ENCODE measurements at places on chromosomes 16 and 17. TPM values are rescaled to one million over a fixed set of nuclear protein-coding genes. Genes with fewer than 3 reads are reported as not detected.
A peak's percentile ranks its signal among the peaks of the same experiment; 100 is the strongest.

Gene MPV17L
- total RNA-seq: 1.3 TPM

Gene CDT1
- 12.6 TPM for total RNA-seq

Gene SYCE1L
- not detected for total RNA-seq

Gene C17orf113
- total RNA-seq: 0.32 TPM

Gene NHLRC4
- 3.2 TPM for total RNA-seq

- DNase-seq: peak; percentile 85
Measured at GRCh38 chr17:66255112-66255511, 25.9 kb upstream of the APOH start.

DNA sequence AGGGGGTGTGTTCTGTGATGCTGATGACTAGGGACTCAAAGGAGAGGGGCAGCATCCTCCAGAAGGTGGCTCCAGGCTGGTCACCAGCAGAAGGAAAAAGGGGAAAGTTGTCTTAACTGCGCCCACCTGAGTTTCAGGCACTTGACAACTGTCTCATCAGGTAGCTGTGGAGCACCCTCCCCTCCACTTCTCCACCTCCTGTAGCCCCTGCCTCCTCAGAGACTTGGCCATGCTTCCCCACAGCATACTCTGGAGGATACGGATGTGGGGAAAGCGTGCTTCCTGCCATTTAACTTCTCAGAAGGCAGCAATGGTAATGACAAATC is 17.9 kb downstream of the CFAP20 start:
- DNase-seq: no peak

DNA sequence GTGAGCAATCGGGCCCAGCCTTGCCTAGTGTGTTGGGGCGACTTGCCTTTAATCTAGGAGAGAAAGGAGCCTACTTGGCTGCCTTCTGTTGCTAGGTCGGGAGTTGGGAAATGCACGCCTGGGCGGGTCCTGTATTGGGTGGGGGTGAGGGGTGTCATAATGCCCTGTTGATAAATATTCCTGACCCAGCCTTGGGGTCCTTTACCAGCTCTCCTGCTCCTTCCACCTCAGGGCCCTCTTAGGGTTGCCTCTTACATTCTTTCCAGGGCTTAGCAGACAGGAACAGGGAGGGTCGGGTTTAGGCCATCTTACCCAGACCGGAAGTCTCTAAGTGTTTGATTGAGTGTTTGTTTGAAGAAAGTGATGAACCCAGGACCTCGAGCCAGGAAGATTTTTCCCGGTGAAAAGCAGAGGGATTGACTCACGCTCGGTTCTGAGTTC is 112.9 kb downstream of the SEC14L1 start:
- DNase-seq: peak; percentile 96

- no peak for DNase-seq
Measured at GRCh38 chr17:180381-181244, 837 bp downstream of the DOC2B start.

DNA sequence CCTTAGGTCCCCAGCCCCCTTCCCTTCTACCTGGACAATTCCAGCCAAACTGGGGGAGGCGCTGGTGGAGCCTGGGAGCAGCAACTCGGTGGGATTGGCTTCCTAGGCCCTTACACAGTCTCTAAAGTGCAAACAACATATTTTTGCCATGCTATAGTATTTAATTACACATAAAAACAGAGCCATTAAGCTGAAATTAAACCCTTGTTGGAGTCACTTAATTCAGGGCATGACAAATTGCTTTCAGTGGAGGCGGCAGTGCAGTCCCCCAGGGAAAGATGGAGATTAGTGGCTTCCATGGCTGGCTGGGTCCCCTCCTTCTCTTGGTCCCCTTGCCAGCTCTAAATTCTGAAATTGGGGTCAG is 17.3 kb downstream of the IGFBP4 start:
- DNase-seq: no peak

DNA sequence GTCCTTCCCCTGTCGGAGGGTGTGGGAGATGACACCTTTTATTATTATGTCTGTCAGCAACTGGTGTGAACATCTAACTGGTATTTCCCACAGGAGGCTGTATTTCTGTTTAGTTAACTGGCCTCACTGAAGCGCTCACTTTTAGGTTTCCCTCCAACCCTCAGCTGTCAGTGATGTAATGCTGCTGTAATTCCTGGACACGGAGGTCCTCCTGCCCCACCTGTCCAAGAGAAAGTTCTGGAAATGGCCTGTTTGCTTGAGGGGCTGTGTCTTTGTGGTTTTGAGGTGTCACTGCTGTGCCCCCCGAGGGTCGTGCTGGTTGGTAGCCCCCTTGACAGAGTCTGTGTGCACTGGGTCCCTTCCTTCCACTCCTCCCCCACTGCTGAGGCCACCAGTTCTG is 11.5 kb downstream of the KCNJ12 start:
- DNase-seq: no peak

DNA sequence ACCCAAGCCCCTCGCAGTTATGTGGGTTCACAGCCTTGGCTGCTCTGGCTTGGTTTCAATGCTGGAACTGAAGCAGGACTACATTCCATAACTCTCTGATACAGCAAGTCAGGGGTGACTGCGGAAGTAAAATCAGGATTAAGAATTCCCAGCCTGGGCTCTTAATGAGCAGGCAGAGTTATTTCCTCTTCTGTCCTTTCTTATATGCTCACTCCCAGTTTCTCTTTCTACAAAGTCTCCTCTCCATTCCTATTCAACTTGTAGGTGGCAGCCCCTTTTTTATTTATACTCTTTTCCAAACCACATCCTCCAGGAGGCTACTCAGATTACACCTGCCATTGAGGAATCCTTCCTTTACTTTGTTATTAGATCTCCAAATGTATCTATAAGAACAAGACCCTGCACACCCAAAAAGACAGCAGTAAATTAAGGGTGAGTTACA is 40.3 kb downstream of the HOXB1 start:
- DNase-seq: no peak

DNA sequence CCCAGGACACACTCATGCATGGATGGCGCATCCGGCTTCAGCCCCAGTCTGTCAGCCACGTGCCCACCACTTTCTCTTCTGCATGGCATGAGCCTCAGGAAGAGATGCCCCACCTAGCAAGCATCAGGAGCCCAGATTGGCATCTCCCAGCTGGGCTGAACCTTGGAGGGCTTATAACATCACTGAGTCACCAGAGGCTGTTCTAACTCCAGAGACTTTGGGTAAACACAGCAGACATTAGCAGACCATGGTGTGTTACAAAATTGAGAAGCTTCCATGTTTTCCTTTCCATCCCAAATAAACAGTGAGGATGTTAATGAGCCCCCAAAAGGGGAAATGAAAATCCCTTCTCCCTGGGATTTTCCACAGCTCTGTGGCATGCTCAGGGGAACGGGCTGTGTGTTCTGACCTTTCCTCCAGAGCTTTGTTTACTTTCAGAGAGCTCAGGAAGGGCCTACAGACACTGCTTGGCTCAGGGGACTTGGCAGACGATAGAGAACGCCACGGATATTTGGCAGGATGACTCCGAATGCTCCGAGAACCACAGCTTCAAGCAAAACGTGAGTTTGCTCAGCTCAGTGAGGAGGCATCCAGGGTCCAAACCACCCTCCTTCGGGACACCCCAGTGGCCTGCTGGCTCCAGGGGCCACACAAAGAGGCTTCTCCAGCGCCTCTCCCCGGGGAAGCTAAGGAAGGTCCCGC is 16.5 kb downstream of the GLP2R start:
- peak; percentile 89 for DNase-seq

GRCh38 chr17:65533056-65533745 is 28.2 kb downstream of the AXIN2 start:
- no peak for DNase-seq

GRCh38 chr17:57773557-57773956 is 28.5 kb upstream of the CCDC182 start:
- DNase-seq: no peak

DNA sequence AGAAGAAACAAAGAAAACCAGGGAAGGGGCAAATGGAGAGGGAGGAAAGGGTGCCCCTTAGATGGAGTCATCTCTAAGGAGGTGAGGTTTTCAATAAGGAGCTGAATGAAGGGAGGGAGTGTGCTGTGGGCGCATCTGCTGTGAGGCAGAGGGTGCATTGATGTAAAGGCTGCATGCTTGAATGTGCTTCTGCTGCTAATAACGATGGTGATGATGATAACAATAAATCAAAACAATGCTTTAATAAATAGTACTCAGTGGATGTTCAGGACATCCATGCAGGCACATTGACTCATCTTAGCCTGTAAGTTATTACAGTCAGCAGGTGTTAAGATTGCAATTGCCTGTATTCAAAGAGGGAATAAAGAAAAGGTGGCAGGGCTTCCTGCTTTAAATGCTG is 87.8 kb downstream of the SHISA6 start:
- no peak for DNase-seq

- no peak for DNase-seq
Measured at GRCh38 chr17:7225711-7226331, 6.1 kb downstream of the ACADVL start.

All from fibroblast of villous mesenchyme (primary cell).